ENCODE measurements at places on chromosomes 5 and 9.

- no peak for DNase-seq
Observed at GRCh38 chr9:36566813-36567221, 5.9 kb upstream of the MELK start.

- no peak for DNase-seq
Observed at GRCh38 chr5:4720831-4721230, 419.3 kb upstream of the ADAMTS16 start.

- peak; percentile 54 for DNase-seq
Observed at GRCh38 chr5:79133657-79134451, 22.2 kb downstream of the BHMT start.

- no peak for DNase-seq
Observed at GRCh38 chr5:78706825-78707224, 58.3 kb upstream of the LHFPL2 start.

DNA sequence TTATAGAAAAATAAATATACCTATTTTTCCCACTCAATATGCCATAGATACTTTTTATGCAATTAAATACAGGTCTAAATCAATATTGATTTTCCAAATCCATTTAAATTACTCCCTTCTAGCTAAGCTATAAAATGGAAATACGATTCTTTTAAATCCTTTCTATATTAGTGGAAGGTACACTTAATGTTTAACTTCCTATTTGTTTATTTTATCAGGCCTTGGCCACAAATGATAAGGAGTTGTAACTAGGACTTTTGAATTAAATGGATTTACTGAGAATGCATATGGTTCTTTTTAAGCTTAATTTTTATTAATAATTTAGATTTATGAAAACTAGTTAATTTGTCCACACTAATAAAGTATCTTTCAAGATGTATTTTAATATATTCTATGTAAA is 517.0 kb upstream of the CHD1 start:
- DNase-seq: no peak

- DNase-seq: no peak
Observed at GRCh38 chr5:173735184-173735583, 118.7 kb upstream of the BOD1 start.

GRCh38 chr5:154860765-154861164 is 2.3 kb downstream of the CNOT8 start:
- DNase-seq: no peak

- no peak for DNase-seq
Observed at GRCh38 chr5:65760504-65761275, 38.7 kb downstream of the NLN start.

GRCh38 chr5:10668697-10669096 is 92.3 kb downstream of the DAP start:
- no peak for DNase-seq

DNA sequence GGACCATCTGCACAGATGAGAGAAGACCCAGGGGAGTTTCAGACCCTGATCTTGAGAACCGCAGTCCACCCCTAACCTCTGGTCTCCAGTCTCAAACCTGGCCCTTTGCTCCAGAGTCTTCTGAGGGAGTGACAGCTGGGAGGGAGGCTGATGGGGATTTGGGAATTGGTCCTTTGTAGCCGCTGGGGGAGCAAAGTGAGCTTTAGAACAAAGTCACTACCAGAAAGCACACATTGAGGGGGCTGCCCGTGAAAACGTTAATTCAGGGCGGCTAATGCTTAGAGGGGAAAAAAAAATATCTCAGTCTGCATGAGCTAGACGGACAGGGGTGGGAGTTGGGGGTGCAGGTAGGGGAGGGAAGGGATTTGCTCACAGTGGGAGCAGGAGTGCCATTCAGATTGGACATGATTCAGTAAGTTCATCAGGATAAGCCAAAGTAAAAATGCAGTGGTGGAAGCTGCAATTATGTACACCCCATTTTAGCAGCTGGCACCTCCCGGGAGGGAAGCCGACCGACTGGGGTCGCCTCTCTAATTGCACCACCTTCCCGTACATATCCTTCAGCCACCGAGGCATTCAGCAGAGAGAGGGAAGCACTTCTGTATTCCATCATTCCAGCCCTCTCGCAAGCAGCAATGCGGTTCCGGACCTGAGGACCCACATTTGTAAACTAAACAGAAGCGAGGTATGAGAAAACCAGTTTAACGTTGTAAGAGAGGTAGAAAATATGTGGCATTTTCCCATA is 123.4 kb upstream of the RETREG1 start:
- DNase-seq: peak; percentile 97

DNA sequence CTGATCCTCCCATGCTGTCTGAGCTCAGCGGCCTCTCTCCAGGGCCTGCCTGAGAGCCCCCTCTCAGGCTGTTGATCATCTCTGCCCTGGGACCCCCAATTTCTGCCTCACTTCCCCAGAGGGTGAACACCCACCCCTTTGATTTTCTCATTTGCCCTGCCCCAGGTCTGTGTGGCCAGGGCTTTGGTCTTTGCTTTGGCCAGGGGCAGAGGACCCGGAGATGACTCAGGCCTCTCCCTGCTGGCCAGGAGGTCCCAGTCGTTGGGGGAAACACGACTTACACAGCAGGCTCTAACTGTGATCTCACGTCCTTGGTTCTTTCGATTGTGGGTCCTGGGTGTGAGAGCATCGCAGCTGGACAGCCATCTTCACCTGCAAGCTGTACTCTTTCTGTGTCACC is 1.1 kb upstream of the ADAMTS2 start:
- no peak for DNase-seq

DNA sequence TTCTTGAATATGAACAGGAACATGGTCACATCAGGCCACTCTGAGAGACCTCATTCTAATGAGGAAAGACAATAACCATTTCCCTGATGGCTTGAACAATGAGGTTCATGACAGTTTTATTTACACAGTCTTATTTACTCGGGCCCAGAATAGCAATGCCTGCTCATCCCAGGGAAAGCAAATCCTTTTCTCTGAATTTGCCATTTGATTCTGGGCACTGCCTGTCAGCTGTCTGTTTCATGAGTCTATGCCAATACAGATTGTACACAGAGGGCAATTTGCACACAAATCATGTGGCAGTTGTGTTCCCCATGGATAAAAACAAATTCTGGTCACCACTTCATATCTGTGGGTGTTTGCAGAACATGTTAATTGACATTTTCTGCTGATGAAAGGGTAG is 492.5 kb downstream of the ACTL7B start:
- no peak for DNase-seq
